ENCODE measurements at places on chromosomes 12 and 14.

DNA sequence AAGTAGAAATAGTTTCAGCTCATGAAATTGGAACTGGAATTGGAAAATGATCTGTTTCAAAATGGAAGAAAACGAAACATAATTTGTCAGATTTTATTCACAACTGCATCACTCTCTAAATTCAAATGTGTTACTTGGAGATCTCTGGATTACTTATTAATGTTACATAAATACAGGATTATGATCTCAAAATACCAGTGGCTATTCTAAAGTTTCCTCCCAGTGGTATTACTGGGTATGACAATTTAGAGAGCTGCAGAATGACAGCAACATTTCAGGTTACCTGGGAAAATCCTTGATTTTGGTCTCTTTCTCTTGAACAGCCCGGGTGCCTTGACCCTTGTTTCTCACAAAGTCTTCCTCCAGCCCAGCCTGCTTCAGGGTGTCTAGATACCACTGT, 14.2 kb downstream of the FAM161B start:
- DNase-seq: no peak

DNA sequence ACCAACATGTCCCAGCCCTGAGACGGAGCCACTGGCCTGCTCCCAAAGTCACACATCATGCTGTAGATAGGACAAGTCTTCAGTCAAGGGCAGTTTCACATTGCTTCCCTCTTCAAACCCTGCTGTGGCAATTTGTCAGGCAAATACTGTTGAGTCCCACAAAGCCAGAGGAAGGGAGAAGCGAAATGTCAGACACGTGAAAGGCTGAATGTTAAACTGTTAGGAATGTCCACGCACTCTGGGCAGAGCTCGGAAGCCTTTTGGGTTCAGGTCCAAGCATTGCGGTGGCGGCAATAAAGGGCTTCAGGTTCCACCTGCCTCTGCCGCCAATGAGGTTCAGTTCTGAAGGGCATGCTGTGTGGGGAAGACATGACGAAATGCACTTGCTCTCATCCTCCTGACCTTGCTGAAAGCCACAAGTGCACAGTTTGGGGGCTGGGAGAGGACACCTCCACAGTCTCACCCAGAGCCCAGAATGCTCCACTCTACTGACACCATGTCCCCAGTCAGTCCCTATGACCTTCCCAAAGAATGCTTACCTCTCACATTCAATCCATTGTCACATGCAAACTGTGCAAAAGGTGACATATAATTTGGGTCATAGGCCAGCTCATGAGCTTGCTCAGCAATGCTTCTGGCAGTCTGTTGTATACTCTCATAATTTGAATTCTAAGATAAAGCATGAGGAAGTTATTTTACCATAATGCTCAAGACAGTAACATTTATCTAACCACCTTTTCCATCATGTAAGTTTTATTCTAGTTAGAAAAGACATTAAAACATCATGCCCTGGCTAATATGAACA, 35.7 kb downstream of the RAD9B start:
- no peak for DNase-seq

GRCh38 chr14:85399186-85399585, 130.8 kb upstream of the FLRT2 start:
- DNase-seq: no peak

DNA sequence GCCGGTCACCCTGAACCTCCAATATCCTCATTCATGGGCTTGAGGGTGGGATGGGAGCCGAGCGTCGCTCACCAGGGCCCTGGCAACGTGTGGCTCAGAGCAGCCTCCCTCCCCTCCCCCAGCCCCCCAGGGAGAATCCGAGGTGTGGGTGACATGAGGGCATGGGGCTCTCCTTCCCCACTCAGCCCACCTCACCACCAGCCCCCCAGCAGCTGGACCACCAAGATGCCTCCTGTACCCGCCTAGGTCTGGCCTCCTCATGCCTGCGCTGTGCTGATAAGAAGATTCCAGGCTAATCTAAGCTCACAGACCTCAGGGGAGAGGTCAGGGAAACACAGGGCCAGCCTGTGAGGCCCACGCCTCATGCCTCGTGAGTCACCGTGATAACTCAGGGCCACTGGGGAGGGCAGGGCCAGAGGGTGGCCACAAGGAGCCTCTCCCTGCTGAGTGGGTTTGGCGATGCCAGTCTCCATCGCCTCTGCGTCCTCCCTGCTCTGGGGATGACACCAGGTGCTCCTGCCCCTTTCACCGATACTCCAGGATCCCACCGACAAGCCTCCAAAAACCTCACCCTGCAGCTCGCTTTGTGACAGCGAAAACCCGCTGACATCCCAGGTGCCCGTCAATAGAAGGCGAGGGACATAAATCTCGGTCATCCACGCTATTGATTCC, 56.9 kb downstream of the TESC start:
- DNase-seq: no peak

DNA sequence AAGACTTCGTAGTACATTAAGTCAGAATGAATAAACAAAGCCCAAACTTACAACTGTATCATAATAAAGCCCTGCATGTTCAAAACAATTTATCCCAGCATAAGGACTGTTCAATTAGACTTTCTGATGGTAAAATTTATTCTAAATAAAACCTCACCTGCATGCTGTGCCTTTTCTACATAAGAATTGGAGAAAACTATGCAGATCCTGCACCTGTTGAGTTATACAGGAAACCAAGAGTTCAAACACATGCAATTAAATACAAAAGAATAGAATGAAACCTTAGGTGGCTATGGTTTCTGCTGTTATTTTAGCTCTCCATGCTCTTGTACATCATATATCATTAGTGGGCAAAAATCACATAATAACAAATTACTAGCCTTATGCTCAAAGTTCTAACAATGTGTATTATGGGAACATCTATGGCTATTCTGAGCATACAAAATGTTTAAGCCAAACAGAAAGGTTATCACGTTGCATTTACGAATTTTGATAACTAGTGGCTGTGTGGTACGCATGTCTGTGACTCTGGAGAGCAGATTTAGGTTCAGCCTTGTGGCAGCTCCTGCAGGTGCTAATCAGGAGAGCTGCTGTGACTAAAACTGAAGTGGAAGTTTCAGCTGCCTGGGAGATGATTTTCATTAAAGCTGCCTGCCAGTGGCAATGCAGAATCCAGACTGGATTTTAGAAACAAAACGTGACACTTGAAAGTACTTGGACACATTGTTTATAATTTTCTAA, 36.1 kb upstream of the LRFN5 start:
- DNase-seq: no peak

GRCh38 chr12:93944911-93945310, 203.5 kb upstream of the PLXNC1 start:
- DNase-seq: no peak

DNA sequence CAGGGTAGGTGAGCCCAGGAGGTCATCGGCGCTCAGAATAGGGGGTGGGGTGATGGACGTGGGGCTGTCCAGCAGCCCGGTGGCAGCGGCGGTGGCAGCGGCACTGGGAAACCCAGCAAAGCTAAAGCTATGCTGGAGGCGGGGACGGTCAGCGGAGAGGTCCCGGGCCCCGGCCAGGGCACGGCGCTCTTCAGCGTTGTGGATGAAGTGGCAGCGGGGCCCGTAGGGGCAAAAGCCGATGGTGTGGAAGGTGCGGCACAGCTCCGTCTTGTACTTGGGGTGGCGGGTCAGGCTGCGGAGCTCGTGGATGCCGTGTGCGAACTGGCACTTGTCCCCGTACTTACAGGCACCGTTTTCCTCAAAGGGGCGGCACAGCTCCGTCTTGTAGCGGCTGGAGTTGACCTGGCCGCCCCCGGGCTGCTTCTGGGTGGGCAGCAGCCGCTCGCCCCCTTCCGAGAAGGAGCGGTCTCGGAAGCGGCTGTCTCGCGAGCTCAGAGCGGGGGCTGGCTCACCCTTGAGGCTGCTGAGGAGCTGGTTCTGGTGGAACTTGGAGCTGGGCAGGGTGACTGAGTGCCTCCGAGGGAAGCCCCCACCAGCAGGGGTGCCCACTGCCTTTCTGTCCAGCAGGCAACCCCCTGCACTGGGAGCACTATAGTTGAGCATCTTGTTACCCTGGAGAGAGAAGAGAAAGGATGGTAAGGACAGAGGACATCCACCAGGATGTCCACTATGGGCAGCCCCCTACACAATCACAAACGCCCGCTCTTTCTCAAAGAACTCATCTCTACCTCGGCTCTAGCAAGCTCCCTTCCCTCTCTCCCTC, 2.8 kb downstream of the ZFP36L1 start:
- DNase-seq: no peak

DNA sequence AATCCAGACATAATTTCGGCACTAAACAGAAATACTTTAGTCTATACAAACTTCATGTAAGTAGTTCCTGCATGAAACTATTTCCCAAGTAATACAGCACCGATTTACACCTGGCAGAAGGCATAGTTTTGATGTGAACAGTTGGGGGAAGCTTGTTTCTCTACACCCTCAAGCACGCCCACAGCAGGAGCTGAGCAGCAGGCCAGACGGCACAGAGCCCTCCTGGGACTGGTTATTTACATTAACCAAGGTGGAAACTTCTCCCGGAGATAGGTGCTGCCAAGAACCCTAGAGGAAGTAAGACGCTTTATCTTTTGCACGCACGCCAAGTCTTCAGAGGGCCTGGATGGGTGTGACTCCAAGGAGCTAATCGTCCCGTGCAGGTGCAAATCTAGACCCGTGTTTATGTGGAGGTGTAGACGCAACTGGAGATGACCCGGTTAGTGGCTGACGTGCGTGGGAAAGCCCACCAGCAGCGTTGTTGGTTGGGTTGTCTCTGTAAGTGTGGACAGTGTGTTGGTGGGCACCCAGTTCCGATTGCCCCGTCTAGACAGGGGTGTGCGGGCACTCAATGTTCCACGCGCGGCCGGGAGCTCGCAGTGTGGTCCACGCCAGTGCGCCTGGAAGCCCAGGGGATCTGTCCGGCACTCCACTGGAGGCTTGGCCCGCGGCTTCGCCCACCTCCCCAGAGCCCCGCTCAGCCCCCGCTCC, 767 bp upstream of the TCP11L2 start:
- DNase-seq: peak; percentile 15

Measured in stimulated activated CD8-positive, alpha-beta memory T cell treated with anti-CD3 and anti-CD28 coated beads, Interleukin-7, amount 100 ng/mL, for 1 hour (primary cell).